ENCODE measurements at places on chromosomes 4 and X. TPM values are rescaled to one million over a fixed set of nuclear protein-coding genes. Genes with fewer than 3 reads are reported as not detected.

DNA sequence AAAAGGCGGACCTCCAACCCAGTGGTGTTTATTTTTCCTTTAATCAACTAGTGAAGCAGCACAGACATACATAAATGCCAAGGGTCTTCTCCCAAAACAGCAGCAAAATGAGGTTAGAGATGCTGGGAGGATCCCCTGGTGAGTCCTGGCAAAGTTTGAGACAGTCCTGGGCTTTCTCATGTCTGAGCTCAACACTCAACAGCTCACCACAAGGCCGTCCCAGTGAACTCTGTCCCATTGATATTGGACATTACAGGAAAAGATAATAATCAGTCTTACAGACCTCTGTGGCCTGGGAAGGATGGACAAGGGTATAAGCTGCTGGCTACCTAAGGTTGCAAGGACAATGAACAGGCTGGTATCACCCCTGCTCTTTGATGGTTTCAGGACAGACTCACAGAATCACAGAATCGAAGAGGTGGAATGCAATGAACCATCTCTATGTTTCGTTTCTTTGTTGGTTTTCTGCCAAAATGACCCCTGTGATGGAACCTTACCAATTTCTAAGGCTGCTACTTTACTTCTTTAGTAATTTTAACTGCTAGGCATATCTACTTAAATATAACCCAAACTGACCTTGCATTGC lies 551.8 kb downstream of the RAB28 start:
- H3K36me3 ChIP-seq: no peaks in the 10 kb centered on the region
- H3K27ac ChIP-seq: no peak overlapping the region
- H3K4me3 ChIP-seq: no peak overlapping the region
- no peaks in the 10 kb centered on the region for H3K4me1 ChIP-seq

DNA sequence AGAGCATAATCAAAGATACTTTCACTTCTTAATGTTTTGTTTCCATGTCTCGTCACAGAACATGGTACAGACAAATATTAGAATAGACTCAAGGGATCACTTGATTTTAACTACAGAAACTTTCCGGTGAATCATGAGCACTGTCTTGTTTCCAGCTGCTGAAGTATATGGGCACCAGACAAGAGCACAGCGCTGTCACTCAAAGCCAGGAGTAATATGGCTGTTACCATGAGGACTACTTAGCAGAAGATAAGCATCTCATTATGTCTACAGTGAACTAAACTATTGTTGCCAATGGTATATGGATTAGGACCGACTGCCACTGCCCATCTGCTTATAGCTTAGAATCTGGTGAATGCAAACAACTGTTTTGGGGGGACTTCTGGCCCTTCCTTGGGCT lies 34.3 kb downstream of the MECP2 start:
- no peak for DNase-seq
- no peaks in the 10 kb centered on the region for H3K4me1 ChIP-seq
- no peaks in the 10 kb centered on the region for H3K36me3 ChIP-seq
- H3K4me3 ChIP-seq: no peak overlapping the region

GRCh38 chr4:12178614-12179610 lies 750.2 kb upstream of the HS3ST1 start:
- no peaks in the 10 kb centered on the region for H3K4me1 ChIP-seq
- DNase-seq: no peak
- H3K4me3 ChIP-seq: no peak overlapping the region
- no peak overlapping the region for H3K27ac ChIP-seq

DNA sequence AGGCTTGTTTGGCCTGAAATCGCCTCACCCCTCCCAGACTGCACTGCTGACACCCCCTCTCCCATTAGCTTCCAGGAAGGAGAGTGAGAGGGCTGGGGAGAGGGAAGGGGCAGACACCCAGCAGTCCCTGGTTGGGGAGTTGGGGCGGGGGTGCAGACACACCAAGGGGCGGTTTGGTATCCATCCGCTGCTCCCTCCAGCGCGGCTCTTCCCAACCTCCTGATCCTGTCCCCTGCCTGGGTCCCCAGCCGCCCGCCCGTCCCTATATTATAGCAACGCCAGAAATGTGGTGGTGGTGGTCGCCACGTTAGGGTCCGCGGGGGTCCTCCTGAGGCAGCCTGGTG lies 24.9 kb downstream of the GPRASP3 start:
- H3K36me3 ChIP-seq: no peaks in the 10 kb centered on the region
- no peaks in the 10 kb centered on the region for H3K27me3 ChIP-seq
- no peak overlapping the region for H3K27ac ChIP-seq
- DNase-seq: no peak
- no peaks in the 10 kb centered on the region for H3K4me1 ChIP-seq

GRCh38 chrX:27735914-27736313 lies 71.9 kb upstream of the MAGEB10 start:
- H3K4me3 ChIP-seq: no peak overlapping the region
- H3K27ac ChIP-seq: no peak overlapping the region
- no peaks in the 10 kb centered on the region for H3K27me3 ChIP-seq

GRCh38 chrX:72125331-72126047 lies 6.2 kb downstream of the RTL5 start:
- no peaks in the 10 kb centered on the region for H3K27me3 ChIP-seq
- H3K4me3 ChIP-seq: no peak overlapping the region
- no peak overlapping the region for H3K27ac ChIP-seq

DNA sequence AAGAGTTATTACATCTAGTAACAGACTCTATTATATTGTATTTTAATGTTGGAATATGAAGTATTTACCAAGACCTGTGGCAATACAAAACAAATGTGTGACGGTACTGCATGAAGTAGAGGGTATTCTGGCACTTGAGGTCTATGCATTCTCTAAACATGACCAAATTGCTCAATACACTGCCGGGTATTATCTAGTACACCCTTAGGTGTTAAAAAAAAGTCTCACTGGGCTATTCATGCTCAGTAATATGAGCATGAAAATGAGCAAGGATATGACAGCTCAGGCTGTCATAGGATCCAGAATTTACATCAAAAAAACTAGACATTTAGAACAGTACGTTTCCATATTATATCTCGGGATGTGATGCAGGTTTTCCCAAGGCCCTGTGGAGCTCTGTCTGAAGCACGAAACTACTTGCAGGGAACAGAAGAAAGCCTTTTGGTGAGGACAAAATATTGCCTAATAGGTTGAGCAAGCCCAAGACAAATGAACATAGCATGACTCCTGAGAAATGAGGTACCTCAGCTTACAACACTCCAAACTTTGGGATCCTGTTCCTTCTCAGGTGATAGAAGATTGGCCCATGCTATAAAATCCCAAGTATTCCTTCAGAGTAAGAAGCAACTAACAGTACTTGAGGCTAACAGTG lies 74.1 kb upstream of the MAOA start:
- H3K4me3 ChIP-seq: no peak overlapping the region
- H3K27me3 ChIP-seq: no peaks in the 10 kb centered on the region
- H3K36me3 ChIP-seq: no peaks in the 10 kb centered on the region
- H3K4me1 ChIP-seq: no peaks in the 10 kb centered on the region
- no peak for DNase-seq

- H3K27me3 ChIP-seq: no peaks in the 10 kb centered on the region
- no peak overlapping the region for H3K4me3 ChIP-seq
- peak; percentile 14 for DNase-seq
- H3K27ac ChIP-seq: no peak overlapping the region
Observed at GRCh38 chr4:94507281-94507680, 55.5 kb downstream of the PDLIM5 start.

Gene DCAF12L2
- total RNA-seq: not detected

Gene CT45A2
- not detected for total RNA-seq

DNA sequence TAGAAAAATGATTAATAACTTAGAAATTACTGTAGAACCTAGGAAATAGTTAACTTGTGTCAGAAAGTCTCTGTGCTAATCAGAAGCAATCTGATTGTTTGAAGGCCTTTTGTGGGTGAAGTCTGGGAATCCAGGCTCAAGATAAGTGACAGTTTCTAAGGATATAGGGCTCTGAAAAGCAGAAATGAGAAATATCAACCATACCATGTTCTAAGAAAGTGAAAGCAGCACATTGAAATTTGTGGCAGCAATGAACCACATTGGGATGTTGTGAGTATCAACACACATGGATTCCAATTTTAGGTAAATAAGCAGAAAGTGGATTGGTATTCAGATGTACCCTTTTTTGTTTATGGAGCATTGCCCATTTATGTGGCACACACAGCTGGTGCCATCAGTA lies 464.6 kb downstream of the IL15 start:
- H3K4me1 ChIP-seq: peaks cover 2% of the 10 kb centered on the region
- no peak overlapping the region for H3K27ac ChIP-seq
- H3K36me3 ChIP-seq: no peaks in the 10 kb centered on the region
- no peaks in the 10 kb centered on the region for H3K27me3 ChIP-seq
- no peak for DNase-seq

DNA sequence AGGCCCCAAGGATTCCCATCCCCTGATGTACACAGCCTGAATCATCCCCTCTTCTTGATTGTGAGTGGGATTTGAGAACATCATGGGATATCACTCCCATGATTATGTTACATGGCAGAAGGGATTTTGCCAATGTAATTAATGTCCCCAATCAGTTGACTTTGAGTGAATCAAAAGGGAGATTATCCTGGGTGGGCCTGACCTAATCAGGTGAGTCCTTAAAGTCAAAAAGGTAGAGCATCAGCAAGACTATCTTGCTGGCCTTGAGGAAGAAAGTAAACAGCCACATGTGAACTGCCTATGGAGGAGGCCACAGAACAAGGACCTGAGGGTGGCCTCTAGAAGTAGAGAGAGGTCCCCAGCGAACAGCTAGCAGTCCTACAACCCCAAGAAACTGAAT lies 203.1 kb upstream of the ATP6AP2 start:
- H3K4me1 ChIP-seq: no peaks in the 10 kb centered on the region
- no peak overlapping the region for H3K4me3 ChIP-seq
- DNase-seq: no peak
- no peaks in the 10 kb centered on the region for H3K27me3 ChIP-seq
- no peaks in the 10 kb centered on the region for H3K36me3 ChIP-seq

GRCh38 chr4:155445306-155445705 lies 68.5 kb upstream of the MAP9 start:
- H3K4me3 ChIP-seq: no peak overlapping the region
- no peaks in the 10 kb centered on the region for H3K27me3 ChIP-seq
- H3K36me3 ChIP-seq: no peaks in the 10 kb centered on the region

DNA sequence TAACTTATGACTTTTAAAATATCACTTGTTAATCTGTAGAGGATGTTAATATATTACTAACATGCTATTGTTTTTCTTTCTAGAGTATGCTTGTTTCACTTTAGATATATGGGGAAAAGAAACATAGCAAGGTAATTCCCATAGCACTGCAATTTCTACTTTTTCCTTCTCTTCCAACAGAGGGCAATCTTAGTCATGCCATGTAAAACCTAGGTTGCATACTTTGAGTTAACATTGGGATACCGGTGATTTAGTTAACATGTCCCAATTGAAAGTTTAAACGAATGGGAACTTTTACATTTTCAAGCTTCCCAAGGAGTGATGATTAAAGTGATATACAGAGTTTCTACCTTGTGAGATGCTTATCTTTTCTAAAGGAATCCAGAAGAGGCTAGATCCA lies 89.4 kb upstream of the IL13RA1 start:
- no peaks in the 10 kb centered on the region for H3K4me1 ChIP-seq
- no peak overlapping the region for H3K4me3 ChIP-seq
- no peaks in the 10 kb centered on the region for H3K27me3 ChIP-seq
- peak; percentile 9 for DNase-seq

- H3K36me3 ChIP-seq: no peaks in the 10 kb centered on the region
- DNase-seq: no peak
- no peak overlapping the region for H3K27ac ChIP-seq
- no peaks in the 10 kb centered on the region for H3K27me3 ChIP-seq
- H3K4me3 ChIP-seq: no peak overlapping the region
Observed at GRCh38 chrX:3584415-3584996, 128.9 kb downstream of the PRKX start.

- no peak overlapping the region for H3K27ac ChIP-seq
- no peaks in the 10 kb centered on the region for H3K36me3 ChIP-seq
- no peaks in the 10 kb centered on the region for H3K27me3 ChIP-seq
- no peak overlapping the region for H3K4me3 ChIP-seq
Observed at GRCh38 chrX:11321986-11322385, 28.8 kb downstream of the AMELX start.

- no peak overlapping the region for H3K27ac ChIP-seq
- no peak for DNase-seq
- H3K36me3 ChIP-seq: no peaks in the 10 kb centered on the region
- peaks cover 5% of the 10 kb centered on the region for H3K27me3 ChIP-seq
Observed at GRCh38 chr4:77194366-77194765, 37.4 kb downstream of the CCNG2 start.

Gene REPS2
- 0.50 TPM for total RNA-seq

GRCh38 chr4:128294464-128294863 lies 6.9 kb upstream of the PGRMC2 start:
- no peak overlapping the region for H3K27ac ChIP-seq
- H3K27me3 ChIP-seq: no peaks in the 10 kb centered on the region
- DNase-seq: no peak
- H3K4me1 ChIP-seq: no peaks in the 10 kb centered on the region

GRCh38 chr4:84954982-84955567 lies 11.4 kb downstream of the WDFY3 start:
- no peaks in the 10 kb centered on the region for H3K4me1 ChIP-seq
- no peak overlapping the region for H3K4me3 ChIP-seq
- no peaks in the 10 kb centered on the region for H3K27me3 ChIP-seq

GRCh38 chr4:1043651-1044468 lies 32.4 kb downstream of the FGFRL1 start:
- DNase-seq: peak; percentile 99
- no peaks in the 10 kb centered on the region for H3K36me3 ChIP-seq
- H3K4me3 ChIP-seq: no peak overlapping the region
- H3K27me3 ChIP-seq: no peaks in the 10 kb centered on the region
- H3K4me1 ChIP-seq: peaks cover 22% of the 10 kb centered on the region

DNA sequence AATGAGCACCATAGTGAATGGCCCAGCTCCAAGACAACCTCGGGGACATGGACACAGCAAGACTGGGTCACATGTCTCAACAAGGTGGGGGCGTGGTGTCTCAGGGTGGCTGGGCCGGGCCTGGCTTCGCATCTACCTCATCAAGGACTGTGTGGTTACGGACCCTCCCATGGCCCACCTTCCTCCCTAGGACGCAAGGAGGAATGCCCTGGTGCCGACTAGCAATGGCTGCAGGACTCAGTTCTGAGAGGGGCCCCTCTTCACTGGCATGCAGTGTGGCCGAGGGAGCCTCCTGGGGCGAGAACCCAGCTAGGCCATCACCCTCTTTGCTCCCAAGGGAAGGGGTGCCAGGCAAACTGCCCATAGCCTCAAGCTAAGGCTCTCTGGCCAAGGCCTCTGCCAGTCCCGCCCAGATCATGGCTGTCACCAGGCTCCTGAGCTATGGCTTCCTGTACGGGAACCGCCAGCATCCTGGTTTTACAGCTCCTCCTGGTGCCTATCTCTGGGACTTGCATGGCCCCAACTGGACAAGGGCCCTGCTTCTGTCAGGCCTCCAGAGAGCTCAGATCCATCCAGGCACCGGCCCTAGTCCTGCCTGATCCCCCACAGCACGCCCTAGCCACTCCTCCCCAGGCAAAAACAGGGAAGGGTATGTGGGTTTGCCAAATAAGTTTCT lies 218.0 kb upstream of the AGTR2 start:
- H3K36me3 ChIP-seq: no peaks in the 10 kb centered on the region
- no peak for DNase-seq
- no peaks in the 10 kb centered on the region for H3K27me3 ChIP-seq
- H3K27ac ChIP-seq: no peak overlapping the region
- no peak overlapping the region for H3K4me3 ChIP-seq
- no peaks in the 10 kb centered on the region for H3K4me1 ChIP-seq

- DNase-seq: peak; percentile 42
- H3K4me1 ChIP-seq: no peaks in the 10 kb centered on the region
- no peak overlapping the region for H3K4me3 ChIP-seq
- no peak overlapping the region for H3K27ac ChIP-seq
Observed at GRCh38 chrX:138128027-138128671, 562.2 kb downstream of the ZIC3 start.

Gene GPRASP1
- total RNA-seq: 5.8 TPM

Gene CPZ
- 20.8 TPM for total RNA-seq

Gene GEMIN8
- 20.1 TPM for total RNA-seq

GRCh38 chr4:83174844-83175414 lies 60.4 kb upstream of the PLAC8 start:
- no peak for DNase-seq
- no peaks in the 10 kb centered on the region for H3K36me3 ChIP-seq
- no peaks in the 10 kb centered on the region for H3K27me3 ChIP-seq
- no peaks in the 10 kb centered on the region for H3K4me1 ChIP-seq

Gene DCLK2
- total RNA-seq: 14.0 TPM

Data from fibroblast of lung (primary cell).